ENCODE measurements at places on chromosomes 12 and 14. TPM values are rescaled to one million over a fixed set of nuclear protein-coding genes. Genes with fewer than 3 reads are reported as not detected.
A peak's percentile ranks its signal among the peaks of the same experiment; 100 is the strongest.

The IAPP gene
- not detected for total RNA-seq

The PIWIL1 gene
- total RNA-seq: not detected

The TAS2R9 gene
- 0.72 TPM for total RNA-seq

The WDHD1 gene
- 4.3 TPM for total RNA-seq

The VAMP1 gene
- 25.1 TPM for total RNA-seq

The MYBPC1 gene
- not detected for total RNA-seq

The KRT3 gene
- not detected for total RNA-seq

- no peak for DNase-seq
Measured at GRCh38 chr12:121404734-121405133, 4.8 kb downstream of the RNF34 start.

DNA sequence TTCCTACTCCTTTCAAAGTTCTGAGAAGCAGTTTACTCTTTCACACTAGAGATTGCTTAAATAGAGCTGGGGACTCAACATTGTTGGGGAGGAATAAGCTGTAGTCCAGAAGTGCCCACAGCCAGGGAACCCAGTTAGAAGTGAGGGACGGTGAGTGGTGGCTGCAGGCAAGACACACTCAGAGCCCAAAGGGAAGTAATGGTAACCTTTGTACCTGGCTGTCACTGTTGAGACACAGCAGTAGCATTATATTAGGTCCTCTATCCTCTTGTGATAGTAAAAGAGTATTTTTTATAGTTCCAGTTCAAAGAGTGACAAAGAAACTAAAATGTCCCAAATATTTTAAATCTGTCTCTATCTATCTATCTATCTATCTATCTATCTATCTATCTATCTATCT is 263.3 kb downstream of the TTC6 start:
- no peak for DNase-seq

DNA sequence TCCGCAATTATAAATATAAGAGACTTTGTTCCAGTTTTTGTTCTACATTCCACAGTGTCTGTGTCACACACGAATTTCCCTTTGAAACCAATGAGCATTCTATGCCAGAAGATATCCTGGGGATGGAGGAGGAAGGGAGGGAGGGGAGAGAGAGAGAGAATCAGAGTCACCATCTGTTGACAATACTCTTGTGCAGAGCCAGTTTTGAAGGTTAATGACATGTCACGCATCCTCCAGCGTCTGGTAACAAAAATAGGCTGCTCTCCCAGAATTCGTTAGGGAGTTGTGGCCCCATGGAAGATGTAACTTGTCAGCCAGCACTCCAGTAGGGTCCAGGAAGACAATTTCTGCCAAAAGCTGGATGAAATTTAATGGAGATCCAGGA is 213.5 kb upstream of the KRR1 start:
- no peak for DNase-seq

DNA sequence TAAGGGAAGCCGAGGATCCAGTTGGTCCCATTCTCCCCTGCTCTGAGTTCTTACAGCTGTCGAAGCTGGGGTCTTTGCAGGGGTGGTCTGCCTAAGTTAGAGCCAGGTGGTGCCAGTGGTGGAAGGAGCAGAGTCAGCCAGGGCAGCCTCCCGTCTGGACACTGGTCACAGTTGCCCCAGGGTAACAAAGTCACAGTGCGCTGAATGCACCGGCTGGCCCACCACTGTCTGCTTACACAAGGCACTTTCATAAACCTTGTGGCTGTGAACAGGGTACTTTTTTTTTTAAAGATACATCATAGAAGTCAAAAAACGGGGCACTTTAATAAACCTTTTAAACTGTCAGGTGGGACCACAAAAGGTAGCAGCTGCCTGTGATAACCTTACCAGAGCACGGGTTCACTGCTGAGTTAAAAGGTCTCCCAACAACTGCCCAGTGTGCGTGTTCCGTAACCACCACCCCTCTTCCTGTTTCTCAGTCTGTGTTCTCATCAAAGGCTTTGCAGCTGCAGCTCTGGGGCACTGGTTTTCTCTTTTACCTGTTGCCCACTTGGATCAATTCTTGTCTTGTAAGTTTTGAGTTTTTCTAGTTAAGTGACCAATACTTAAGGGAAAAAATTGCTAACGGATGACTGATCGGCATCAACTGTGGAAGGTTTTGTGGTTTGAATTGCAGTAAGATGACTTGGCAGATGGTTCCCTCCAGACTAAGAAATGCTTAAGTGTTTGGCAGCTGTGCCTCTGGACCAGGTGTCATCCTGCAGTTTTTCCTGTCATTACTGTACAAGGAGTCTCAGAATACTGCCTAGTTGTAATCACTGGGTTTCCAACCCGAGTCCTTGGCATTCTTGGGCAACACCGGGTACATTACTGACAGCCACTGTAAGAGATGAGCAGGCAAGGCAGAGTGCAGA is 55.9 kb downstream of the DYNC1H1 start:
- DNase-seq: no peak

- no peak for DNase-seq
Measured at GRCh38 chr12:77494296-77494695, 336.4 kb upstream of the NAV3 start.

GRCh38 chr12:121762269-121762668 is 31.2 kb downstream of the RHOF start:
- no peak for DNase-seq

- peak; percentile 78 for DNase-seq
Measured at GRCh38 chr12:122862110-122862634, 26.9 kb downstream of the HIP1R start.

DNA sequence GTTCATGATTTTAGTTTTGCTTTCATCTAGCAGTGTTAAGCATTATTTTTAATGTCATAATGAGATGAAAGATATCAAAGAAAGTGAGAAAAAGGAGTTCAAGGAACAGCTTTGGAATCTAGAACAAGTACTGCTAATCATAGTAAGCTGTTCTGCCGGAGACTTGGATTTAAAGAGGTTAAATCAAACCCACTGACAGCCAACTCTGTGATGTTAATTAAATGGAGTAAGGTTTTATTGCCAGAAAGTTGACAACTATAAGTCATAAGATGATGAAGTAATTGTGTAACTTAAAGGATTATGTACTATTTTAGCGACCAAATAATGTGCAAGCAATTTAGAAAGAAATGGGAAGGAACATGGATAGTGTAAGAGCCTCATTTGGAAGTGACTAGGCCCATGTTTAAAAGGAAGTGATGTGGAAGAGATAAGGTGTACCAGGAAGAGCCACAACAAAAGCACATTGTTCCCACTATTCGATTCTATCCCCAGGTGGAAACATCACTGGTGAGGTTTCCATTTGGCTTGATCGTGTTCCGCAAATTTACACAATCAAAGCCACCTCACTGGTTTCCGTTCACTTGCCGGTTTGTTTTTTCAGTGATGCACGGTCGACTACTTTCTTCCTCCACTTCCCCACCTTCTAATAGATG is 388.5 kb downstream of the PAWR start:
- DNase-seq: no peak

GRCh38 chr14:24416932-24417619 is 12.4 kb downstream of the CBLN3 start:
- DNase-seq: peak; percentile 69

DNA sequence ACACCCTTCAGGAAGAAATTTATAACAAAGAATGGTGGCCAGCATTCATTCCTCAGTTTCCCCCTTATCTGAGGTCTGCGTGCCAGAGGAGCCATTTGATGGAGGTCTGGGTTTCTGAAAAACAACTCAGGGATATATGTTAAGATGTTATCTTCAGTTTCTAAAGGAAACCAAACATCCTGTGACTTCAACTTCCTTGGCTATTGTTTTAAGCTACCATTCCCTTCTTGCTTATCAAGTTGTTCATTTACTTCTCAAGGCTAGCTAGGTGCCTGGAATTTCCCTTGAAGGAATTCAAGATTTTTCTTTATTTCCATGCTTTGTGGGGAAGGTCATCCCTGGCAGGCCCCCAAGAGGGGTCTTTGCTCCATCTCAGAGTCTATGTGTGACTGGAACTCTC is 27.1 kb upstream of the OXA1L start:
- DNase-seq: no peak

DNA sequence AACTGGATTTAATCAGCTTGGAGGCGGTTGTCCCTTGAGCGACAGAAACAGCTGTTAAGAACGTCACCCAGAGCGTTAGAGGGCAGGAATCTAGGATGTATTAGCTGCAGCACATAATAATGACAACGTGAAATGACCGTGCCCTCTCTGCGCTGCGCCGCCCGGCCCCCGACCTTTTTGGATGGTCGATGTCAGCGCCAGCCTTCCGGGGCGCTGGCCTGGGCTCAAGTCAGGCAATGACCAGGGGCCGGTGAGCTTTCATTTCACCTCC is 427 bp upstream of the TMEM120B start:
- DNase-seq: peak; percentile 80

DNA sequence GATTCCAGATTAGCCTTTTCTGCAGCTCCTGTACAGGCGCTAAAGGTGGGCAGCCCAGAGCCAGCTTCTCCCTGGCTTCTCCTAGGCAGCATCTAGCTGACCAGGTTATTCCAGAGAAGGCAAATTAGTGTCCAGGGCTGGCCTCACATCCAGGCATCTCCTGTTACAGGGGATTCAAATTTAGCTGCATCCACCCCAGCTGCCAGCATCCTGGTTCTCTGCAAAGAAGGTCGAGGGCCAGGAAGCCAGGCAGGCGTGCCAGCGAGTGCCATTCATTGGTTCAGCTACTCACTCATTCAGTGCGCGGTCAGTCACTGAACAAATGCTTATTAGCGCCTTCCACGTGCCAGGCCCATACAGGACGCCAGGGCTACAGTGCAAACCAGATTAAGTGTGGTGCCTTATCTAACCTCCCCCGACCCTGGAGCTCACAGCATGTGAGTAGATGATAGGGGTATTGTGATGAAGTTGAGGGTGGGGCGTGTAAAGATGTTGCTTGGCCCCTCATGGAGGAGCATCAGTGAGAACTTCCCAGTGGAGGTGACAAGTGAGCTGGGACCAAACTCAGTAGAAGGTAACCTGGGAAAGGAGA is 15.7 kb upstream of the FAM222A start:
- DNase-seq: no peak

DNA sequence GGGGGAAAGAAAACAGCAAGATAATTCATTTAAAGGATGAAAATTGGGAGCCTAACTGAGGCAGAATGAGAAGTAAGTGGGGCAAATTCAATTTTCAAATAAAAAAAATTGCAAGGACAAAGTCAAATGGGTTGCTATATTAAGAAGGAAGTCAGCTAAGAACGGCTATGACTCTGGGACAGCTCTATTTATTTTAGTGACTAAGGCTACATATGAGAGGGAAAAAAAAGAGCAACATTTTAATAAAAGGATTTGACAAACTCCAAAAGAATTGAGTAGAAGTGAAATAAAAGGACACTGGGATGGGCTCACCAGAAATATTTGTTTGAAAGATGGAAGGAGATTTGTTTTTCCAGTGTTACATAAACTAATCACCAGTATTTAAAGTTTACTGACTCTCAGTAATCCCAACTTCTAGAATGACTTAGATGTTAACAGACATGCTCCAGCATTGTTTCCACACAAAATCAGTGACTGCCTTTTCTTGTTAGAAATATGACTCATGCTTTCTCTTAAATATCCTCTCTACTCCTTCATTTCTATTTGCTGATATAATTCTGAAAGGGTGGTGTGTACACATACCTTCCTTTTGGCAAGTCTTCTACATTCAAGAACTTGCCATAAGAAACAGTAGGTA is 198.5 kb downstream of the SLC25A21 start:
- DNase-seq: no peak

DNA sequence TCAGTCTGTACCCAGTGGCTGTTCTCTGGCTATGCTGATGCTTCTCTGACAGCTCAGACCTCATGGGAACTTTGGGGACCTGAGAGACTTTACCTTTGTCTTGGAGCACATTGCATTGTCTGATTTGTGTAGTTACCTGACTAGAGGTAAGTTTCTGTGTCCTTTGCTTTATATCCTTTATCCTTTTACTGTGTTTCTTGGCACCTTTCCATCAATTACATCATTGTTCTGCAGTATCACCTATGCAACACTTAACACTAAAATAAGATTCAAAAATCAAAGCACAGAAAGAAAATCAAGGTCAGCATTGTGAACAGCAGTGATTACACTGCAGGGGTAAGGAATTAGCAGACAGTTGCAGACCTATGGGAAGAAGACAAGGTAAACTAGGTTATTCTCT is 43.8 kb downstream of the SLC35F4 start:
- DNase-seq: no peak

DNA sequence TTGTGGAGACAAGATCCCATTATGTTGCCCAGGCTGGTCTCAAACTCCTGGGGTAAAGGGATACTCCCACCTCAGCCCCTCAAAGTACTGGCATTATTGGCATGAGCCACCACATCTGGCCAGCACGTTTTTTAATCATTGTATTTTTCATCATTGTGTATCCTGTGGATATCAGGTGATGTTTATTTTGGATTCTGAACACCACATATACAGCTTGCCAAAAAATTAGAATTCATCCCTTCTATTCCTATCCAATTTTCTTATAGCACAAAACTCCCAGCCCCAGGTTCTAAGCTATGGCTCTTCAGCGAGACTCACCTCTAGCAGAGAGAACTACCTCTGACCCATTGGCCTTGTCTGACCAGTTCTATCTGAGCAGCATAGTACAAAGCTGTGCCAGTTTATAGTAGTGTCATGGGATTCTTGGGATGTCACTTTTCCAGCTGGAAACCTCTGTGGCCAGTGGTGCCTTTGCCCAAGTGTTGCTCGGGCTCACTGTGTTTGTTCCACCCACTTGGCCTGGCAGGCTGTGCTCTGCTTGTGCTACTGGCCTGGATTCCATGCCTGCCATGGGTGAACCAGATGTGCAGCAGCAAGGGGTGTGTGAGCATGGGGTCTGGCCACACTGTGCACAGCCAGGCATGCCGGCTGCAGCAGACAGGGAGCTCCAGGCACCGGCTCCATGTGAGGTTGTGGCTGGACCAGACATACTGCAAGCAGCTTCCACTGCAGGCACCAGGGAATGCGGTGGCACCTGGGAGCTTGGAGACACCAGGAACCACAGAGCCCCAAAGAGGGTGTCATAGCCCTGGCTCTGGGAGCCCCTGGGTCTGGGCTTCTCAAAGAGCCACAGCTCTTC is 37.2 kb downstream of the TIMELESS start:
- no peak for DNase-seq

GRCh38 chr14:30354439-30354838 is 204.5 kb upstream of the G2E3 start:
- no peak for DNase-seq

DNA sequence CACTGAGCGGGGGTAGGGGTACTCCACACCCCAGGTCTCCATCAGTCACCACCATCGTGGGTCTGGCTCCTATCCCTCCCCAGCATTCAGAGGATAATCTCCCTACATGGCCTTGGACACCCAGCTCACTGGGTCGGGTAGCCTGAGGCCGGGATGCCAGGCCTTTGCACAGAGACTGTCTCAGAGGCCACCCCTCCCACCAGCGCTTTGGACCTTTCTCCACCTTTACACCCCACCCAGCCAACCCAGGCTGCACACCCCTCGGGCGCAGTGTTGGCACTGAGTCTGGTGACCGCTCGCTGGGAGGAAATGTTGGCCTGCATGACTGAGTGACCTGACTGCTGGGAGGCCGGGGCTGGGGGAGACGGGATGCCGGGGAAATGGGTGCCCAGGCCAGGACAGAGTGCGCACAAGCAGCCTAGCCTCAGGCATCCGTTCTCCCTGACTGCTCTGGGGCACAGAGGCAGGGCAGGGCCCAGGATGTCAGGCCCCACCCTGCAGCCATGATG is 10.6 kb upstream of the LBHD2 start:
- peak; percentile 69 for DNase-seq

- no peak for DNase-seq
Measured at GRCh38 chr14:38016497-38016896, 191.2 kb upstream of the SSTR1 start.

All from spleen (tissue), 13 donors.